ENCODE measurements at places on chromosomes 2 and 18.

- DNase-seq = no peak
These were observed 883 bp upstream of the EHBP1 start for GRCh38 chr2:62704654-62705006.

DNA sequence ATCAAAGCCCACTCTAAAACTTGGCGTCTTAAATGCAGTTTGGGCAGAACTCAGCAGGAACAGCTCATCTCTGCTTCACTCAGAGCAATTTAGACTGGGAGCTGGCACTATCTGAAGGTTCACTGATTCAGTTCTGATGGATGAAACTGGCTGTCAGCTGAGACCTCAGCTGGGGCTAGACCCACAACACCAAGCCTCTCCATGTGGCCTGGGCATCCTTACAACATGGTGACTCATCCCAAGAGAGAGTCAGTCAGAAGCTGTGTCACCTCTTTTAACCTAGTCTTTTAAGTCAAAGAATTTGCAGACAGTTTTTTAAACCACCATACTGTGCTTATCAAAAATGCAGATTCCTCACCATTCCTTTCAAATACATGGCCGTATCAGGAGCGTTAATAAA lies 62.6 kb upstream of the ZNF397 start:
- no peak for DNase-seq

DNA sequence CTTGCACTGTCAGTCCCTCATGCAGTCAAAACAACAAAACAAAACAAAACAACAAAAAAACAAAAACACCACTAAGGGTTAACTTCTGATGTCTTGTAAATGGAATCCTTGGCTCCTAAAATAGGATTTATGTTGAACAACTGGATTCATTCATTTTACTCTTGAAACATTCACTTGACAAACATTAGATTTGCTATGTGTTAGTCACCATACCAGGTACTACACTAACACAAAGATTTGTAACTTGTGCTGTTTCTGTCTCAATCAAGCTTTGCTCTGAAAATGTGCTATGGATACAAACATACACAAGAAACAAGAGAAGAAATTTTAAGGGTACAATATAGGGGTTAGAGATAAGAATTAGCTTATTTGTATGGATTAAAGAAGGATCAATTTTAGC lies 812.8 kb downstream of the LRP1B start:
- DNase-seq = no peak

DNA sequence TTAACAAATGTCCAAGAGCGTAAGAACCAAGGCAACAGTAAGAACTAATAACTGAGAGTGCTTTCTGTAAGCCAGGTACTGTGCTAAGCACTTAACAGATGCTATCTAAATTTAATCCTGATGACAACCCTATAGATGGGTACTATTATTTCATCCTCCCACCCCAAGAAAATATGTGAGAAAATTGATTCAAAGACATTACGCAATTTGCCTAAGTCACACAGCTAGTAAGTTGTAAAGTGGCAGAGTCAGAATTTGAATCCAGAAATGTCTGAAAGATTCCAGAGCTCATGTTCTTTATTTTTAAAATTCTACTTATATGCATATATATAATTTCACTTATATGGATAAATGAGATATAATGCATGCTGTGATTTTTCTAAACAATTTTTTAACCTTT lies 10.1 kb downstream of the LDAH start:
- no peak for DNase-seq

DNA sequence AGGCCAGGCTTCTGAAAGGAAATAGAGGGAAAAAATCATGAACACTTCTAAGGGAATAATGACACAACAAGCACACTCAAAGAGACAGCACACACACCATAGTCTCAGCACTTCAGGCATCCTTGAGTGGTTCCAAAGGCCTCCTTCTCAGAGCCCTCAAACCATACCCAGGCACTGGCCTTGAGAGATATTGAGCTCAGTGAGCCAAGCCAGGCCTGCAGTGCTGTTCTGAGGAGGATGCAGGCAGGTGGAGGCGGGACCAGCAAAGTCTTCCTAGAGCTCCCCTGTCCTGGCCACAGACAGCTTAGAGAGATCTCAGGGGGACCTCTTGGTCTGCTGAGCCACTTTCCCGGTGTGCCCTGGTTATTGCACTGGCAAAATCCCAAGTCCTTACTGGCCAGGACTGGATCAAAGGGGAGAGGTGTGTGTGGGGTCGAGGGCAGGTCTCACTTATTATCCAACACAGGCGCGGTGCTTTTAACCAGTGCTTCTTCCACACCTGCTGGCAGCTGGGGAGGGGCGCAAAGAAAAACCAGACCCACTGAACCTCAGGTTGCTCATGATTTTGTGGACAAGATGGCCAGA lies 86.8 kb upstream of the HAAO start:
- DNase-seq = no peak

DNA sequence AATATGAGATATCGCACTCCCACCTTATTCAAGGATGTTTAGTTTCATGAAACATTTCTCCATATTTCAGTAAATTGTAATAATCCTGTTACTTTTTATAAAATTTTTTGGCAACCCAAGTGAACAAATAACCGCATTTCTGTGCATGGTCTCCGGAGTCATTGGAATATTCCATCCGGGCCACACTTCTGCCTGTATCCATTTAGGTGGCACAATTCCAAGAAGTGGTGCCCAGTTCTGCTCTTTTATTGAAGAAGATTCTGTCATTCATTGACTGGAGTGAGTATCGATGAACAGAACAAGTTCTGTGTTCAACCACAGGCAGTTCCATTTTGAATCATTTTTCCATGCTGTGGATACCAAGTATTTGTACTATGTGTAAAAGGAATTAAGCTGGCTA lies 26.6 kb upstream of the ICOS start:
- DNase-seq = no peak

GRCh38 chr18:9809697-9810096 lies 76.1 kb upstream of the TXNDC2 start:
- no peak for DNase-seq

DNA sequence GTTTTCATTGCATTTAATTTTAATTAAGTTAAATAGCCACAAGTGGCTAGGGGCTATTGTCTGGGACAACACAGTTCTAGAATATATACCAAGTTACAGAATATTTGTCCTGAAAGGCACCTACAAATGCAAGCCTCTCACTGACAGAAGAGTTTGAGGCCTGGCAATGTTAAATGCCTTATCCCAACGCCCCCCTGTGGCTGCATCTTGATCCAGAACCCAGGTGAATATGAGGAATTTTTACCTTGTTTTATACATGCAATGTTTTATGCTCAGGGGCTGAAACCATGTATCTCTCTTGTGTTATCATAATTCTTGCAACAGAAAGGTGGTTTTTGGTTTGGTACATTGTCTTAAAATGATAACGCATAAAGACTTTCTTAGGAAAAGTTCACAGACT lies 71.8 kb upstream of the SEC11C start:
- no peak for DNase-seq
